ENCODE measurements at places on chromosomes 5 and 9.

DNA sequence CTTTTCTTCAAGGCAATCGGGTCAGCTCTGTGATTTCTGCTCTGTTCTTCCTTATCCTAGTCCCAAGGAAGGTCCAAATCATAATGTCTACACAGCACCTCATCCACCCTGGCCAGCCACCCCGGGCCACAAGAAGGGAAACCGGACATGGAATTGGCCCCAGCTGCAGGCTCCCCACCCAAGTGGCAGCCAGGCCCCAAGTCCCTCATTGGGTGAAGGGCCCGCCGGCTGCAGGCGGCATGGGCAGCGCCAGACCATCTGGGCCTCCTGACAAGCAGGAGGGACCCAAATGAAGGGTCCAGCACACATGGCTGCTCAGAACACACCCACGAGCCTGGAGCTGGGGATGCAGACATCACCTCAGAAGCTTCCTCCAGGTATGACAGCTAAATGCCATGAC is 33.7 kb downstream of the BICD2 start:
- DNase-seq = no peak

DNA sequence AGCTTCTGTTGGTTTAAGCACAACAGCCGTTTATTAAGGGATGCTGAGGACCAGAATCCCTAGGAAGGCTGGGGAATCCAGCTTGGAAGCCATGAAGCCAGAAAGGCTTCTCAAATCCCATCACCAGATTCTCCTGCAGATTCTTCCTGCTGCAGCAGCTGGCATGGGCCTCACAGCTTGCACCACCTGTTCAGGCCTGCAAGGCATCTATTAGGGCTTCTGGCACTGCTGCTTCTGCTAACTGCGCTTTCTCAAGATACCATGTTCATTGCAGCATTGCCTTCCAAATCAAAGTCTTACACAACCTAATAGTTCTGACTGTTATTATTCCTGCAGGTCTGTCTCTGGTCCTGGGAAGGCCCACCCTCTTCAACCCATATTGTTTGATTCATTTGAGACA is 51.2 kb upstream of the ZNF366 start:
- no peak for DNase-seq

DNA sequence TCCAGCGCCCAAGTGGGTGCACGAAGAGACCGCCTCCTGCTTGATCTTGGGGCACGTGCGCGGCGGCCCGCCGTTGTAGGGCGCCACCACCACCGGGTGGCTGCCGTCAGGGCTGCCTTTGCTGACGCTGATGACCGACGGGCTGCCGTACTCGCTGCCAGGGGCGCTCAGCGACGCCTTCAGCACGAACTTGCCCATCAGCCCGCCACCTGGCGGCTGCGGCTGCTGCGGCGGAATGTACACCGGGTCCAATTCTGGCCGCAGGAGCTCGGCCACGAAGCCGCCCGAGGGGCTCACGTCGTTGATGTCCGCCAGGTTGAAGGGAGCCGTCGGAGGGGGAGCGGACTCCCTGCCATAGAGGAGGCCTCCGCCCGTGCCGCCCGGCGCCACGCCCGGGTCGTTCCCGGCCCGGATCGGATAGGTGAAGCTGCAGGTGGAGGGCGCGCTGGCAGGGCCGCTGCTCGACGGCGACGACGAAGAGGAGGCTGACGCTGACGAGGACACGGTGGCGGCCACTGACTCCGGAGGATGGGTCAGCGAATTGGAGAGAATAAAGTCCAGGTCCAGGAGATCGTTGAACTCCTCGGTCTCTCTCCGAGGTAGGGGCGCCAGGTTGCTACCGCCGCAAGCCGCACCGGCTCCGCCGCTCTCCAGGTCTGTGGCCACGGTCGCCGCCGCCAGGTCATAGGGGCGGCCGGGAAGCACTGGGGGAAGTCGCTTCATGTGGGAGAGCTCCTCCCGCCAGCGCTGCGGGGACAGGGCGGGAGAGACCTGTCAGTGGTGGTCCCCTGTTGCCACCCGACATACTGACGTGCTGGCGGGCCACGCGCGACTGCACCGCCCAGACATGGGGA is 1.8 kb downstream of the KLF4 start:
- DNase-seq = peak; percentile 61

DNA sequence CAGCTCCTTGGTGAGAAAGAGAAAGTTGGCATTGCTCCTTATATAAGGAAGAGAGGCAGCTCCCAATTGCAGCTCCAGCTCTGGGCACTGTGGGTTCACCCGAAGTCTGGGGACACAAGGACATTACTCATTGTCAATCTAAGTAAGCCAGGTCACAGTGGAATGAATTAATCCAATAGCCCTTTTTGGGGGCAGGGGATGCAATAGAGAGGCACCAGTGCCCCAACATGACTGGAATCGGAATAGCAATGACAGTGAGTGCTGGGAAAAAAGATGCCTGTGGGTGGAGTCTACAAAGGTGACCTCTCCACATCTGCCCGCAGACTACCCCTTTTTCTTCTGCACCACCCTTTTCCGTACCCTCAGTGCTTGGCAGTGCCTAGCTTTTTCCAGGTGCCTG is 11.1 kb upstream of the NEUROG1 start:
- no peak for DNase-seq

GRCh38 chr5:151405334-151406160 is 41.9 kb upstream of the SLC36A1 start:
- no peak for DNase-seq

DNA sequence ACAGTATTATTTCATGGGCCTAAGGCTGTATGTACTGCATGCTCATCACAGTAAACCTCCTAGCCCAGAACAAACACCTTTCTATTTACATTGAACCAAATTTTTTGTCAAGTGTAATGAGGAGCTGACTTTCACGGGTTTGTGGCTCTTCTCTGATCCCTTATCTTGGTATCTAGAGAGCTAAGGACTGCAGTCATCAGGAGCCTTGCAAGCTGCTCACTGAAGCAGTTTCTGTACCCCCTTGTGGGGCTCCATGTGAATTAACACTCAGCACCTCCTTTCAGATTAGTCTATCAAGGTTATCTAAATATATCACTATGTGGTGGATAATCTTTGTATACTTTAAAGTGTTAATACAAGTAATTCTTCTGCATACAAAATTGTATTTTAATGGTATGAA is 108.2 kb downstream of the AUH start:
- no peak for DNase-seq

GRCh38 chr9:97938081-97938644 is at the start of gene HEMGN:
Gene HEMGN (minus strand): TSS chr9:97938172. CDS start chr9:97938136, 36 bp downstream.
- DNase-seq = no peak

GRCh38 chr5:176679365-176680225 is 32.3 kb downstream of the TSPAN17 start:
- DNase-seq = no peak

- no peak for DNase-seq
Measured at GRCh38 chr9:134730761-134731496, 89.3 kb downstream of the COL5A1 start.

- no peak for DNase-seq
Measured at GRCh38 chr5:67297376-67297775, 100.8 kb upstream of the CD180 start.

DNA sequence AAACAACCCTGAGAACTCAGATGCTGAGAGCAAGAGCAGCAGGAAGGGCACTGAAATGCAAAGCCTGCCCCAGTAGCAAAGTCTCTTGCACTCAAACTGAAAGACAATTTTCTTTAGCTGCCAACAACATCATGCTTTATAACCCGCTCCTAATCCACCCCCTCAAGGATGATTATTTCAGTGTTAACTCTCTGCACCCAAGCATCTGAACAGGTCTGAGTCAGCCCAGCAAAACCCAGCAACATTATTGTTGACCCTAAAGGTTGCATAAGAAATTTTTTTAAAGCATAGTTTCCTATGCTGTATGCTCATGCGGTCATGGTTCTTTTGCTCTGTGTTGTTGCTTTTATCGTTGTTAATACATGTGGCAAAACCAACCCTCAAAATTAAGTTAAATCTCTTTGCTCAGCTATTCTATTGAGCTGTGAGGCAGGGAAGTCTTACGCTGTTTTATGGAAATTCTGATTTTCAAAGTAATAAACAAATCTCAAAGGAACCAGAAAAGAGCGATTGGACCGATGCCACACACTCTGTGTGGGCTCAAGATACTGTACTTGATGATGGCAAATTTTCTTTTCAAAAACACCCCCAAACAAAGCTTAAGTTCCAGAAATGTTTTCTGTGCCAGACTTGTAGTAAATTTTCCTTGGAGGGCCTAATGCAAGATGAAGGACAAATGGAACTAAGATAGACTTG is 440.6 kb upstream of the MPDZ start:
- DNase-seq = peak; percentile 30

- no peak for DNase-seq
Measured at GRCh38 chr5:91006713-91007112, 376.4 kb downstream of the ARRDC3 start.

GRCh38 chr5:138033386-138033808 is 518 bp upstream of the FAM13B start:
- no peak for DNase-seq

DNA sequence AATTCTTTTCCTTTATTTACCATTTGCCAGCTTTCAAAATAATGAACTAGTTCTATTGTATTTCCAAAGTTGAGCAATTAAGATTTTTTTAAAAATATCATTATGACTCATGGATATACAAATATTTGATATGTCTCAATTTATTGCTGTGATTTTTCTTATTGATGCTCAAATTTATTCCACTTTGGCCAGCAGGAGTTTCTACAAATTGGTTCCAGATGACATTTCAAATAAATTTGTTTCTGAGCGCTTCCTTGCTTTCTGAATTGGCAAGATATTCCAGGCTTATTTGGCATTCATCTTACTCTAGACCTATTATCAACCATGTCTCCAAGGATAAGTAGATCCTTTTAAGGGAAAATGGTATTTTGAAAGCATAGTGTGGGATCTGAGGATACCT is 58.5 kb upstream of the TJP2 start:
- peak; percentile 81 for DNase-seq

- DNase-seq = peak; percentile 79
Measured at GRCh38 chr5:137344723-137345322, 154.3 kb downstream of the SPOCK1 start.

- no peak for DNase-seq
Measured at GRCh38 chr5:145247745-145248040, 587.4 kb downstream of the PRELID2 start.

DNA sequence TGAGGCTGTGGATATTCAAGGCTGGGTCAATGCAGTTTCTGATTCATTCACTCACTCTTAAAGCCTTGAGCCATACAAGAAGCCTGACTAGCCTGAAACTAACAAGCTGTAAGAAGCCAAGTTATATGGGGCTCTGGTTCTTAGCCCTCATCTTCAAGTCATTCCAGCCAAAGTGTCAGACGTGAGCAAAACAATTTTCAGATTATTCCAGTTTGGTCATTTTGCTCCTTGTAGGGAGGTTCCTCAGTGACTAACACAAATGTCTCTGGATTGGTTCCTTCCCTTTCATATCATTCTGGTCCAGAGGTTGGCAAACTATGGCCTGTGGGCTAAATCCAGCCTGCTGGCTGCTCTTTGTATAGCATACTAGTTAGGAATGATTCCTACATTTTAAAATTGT is 12.5 kb upstream of the SHOC1 start:
- DNase-seq = no peak

DNA sequence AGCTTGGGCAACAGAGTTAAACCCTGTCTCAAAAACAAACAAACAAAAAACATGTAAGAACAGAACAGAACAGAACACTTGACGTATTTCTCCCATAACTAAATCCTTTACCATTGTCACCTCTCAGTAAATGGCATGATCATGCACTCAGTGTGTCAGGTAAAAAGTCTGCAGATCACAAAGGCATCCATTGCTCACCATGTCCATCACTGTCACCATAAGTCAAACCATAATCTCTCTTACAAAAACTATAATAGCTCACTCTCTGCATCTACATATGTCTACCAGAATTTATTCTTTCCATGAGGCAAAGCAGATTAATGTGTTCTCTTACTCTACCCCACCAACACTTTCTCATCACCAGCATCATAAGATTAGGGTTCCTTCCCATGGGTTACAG is 387.5 kb downstream of the CDH12 start:
- no peak for DNase-seq

- peak; percentile 95 for DNase-seq
Measured at GRCh38 chr5:96247097-96247701, 185.8 kb downstream of the PCSK1 start.

All from AG10803 (cell line).